A549 (cell line): ENCODE measurements at places on chromosomes 1 and 21.

DNA sequence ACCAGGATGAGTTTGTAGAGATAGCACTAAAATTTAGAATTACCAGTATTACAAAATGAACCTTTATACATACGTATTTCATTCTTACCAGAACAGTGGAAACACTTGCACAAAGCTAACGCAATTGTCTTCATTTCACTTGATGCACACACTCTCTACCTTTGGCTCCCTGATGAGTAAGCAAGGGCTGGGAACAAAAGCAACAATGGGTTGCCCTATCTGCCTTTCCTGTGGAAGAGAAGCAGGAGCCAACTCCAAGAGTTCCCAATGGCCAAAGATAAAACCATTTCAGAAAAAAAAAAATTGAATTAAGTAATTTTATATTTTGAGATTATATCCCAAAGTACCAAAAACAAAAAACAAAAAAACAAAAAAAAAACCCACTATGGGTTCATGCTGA lies 344.1 kb upstream of the GREM2 start:
- no peak for DNase-seq

GRCh38 chr1:57186455-57186854 lies 220.6 kb upstream of the C8B start:
- no peak for DNase-seq

DNA sequence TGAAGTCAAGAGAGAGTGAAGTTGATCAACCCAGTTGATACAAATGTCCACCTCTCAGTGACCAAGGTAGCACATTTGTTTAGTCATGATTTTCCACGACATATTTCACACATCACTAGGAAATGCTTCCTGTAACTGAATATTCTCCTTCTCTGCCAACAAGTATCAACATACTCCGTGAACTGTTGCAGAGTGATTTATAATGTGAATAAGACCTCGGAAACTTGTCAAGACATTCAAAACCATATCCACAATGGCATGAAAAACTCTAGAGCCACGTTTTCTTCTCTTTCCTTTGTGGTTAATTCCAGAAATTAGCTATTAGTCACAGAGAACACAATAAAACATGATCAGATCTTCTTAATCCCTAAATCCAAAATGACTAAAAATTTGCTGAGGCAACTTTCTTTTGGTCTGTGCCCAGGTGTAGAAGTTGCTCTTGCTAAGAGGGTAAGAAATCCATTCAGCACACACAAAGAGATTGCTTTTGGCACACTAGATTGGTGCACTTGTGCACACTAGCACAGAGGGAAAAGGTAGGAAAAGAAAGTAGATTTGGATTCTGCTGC lies 244.3 kb upstream of the NRIP1 start:
- DNase-seq, result no peak

DNA sequence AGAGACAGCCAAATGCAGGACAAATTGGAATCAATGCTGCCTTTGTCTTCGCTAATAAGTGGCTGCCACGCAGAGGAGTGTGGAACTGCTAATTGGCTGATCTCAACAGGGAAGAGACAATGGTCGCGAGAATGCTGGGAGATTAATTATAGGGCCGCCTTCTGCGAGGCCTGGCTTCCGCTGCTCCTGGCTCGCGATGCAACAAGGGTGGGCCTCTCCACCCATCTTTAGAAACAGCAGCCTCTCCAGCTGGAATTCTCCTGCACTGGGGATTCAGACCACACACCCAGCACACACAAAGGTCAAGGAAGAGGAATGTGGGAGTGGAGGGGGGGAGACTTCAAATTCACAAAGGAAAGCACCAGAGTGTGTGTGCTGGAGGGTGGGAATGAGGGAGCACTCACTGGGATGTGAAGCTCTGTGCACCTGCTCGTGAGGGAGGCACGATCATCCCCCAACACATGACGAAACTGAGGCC lies 200.7 kb upstream of the GRIK3 start:
- DNase-seq, result no peak

GRCh38 chr1:226034482-226034881 lies 28.0 kb upstream of the H3-3A start:
- no peak for DNase-seq
